ENCODE measurements at places on chromosomes 7 and 10.
A peak's percentile ranks its signal among the peaks of the same experiment; 100 is the strongest.

DNA sequence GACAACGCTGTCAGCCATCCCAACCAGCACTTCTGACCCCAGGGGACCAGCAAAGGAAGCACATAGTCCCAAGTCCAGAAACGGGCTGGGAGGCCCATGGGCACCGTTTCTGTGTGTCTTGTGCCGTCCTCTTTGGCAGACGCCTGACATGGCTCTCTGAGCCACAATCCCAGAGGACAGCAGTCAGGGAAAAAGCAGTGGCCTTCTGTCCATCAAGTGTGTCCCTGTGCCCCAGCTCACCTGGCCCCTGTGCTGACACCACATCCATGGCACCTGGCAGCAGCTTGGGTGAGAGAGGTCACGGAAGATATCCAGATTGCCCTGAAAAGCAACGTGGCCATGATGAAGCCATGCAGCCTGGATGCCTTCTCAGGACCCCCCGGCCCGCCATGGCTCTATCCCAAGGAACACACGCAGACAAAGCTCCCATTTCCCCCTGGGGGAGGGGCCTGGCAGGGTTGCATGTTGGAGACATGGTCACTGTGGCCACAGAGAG, 38.1 kb upstream of the ANTXRL start:
- DNase-seq, result no peak

- DNase-seq, result no peak
Measured at GRCh38 chr10:86952106-86952505, 5.3 kb downstream of the MMRN2 start.

DNA sequence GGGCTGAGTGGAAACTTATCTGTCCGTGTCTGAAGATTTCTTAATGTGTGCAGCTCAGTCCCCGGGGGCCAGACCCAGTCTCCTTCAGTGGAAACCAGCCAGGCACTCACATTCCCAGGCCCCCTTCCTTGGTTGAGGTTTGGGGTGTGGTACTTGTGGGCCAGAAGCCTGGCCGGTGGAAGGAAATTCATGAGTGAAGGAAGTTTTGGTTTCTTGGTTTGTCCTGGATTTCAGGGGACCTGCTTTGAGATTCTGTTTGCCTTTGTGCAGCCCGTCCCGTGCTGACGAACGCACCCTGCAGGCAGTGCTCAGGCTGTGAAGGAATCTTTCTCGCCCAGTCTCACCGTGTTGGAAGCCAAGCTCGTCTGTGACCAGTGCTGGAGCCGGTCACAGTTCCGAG, 2.9 kb downstream of the INPP5A start:
- DNase-seq, result peak; percentile 46

DNA sequence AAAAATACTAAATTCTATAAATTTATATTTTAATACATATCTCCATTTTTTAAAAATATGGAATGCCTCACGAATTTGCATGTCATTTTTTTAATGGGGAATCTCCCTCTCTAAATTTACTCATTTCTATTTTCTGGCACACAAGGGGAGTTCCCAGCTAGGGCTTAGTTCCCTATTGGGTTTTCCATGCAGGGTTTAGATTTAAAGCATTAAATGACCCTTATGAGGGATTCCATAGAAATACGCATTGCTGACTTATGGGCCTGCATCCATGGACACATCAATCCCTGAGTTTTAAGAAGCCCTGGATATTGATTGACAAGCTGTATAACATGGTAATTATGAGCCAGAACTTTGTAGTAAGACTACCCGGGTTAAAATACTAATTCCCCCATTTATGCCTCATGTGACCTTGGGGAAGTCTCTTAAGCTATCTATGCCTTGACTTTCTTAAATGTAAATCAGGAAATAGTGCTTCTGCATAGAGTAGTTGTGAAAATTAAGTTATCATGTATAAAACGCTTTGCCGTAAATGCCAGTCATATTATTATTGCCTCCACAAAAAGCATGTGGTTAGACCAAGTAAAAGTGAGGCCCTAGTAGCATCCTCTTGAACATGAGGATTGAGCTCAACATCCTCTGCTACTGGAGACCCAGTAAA, 78.8 kb upstream of the ANKRD1 start:
- no peak for DNase-seq

- no peak for DNase-seq
Measured at GRCh38 chr10:17348501-17349349, 105.7 kb downstream of the ST8SIA6 start.

- DNase-seq, result no peak
Measured at GRCh38 chr7:132580277-132580676, 4.0 kb upstream of the PLXNA4 start.

DNA sequence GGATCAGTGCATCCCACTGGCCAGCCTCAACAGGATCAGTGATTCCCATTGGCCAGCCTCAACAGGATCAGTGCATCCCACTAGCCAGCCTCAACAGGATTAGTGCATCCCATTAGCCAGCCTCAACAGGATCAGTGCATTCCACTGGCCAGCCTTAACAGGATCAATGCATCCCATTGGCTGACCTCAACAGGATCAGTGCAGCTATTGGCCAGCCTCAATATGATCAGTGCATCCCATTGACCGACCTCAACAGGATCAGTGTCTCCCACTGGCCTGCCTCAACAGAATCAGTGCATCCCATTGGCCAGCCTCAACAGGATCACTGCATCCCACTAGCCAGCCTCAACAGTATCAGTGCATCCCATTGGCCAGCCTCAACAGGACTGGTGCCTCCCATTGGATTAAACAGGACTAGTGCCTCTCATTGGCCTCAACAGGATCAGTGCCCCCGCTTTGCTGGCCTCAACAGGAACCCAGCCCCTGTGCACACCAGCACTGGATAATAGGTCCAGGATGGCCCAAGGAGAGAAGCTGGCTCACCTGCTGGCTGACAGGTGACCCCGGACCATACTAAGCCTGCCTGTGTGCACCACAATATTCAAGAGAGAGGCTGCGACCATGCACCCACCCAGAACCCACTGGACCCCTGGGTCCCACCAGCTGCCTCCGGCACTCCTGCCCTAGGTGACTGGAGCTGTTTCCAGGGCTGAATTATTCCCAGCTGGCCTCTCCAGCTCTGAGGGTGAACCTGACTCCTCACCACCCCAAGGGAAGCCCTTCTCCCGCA, 59.9 kb downstream of the PDGFA start:
- DNase-seq, result no peak

GRCh38 chr10:93030409-93030808, 30.2 kb upstream of the CYP26C1 start:
- no peak for DNase-seq

DNA sequence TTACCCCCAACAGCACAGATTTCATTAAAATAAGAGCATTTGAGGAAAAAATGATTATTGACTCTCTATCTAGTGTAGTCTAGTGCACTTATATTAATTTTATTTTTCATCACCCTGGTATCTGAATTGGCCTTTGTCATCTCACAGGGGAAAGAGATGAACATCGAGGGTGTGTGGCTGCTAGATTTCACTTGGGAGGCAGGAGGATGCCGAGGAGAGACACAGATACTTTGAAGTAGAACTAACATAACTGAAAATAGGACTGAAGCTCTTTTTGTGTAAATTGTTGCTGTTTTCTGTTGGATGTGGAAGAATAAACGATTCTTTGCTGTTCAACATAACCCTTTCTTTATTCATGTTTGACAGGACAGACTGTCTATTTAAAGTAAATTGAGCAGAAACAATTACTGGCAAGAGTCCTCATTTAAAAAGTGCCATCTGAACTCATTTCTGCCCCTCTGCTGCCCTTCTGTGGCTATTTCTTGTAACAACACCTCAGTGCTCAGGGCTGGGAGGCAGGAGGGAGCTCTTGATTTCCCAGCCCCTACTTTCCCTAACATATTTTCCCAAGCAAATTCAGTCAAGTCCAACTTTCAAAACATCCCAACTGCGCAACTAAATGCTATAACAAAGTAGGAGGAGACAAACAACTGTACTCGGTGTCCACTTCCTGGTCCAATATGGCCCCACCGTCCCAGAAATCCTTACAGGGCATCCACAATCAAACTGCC, 15.6 kb downstream of the LYZL1 start:
- peak; percentile 59 for DNase-seq

- DNase-seq, result no peak
Measured at GRCh38 chr7:151512353-151512752, 7.3 kb downstream of the RHEB start.

DNA sequence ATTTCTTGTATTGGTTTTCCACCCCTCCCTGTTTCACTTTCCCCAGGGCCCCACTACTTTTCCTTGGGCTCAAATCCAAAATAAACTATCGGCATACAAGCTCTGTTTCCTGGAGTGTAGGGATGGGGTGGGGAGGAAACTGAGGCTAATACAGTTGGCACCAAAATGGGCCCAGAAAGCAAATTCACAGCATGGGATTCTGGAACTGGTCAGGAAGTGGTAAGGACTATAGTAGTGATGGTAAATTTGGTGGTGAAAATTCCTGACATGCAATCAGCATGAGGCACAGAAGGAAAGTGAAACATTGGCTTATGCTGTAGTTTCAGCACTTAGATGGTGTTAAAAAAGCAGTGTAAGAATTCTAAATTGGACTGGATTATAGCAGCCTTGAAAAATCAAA, 8.7 kb upstream of the SAMD9L start:
- no peak for DNase-seq

GRCh38 chr7:143931739-143932138, 3.3 kb upstream of the OR2F2 start:
- no peak for DNase-seq

- no peak for DNase-seq
Measured at GRCh38 chr10:6062101-6062771, at the start of gene IL2RA. TSS of gene IL2RA (minus strand) at chr10:6062367. CDS start at chr10:6062151, 216 bp downstream.

- DNase-seq, result no peak
Measured at GRCh38 chr7:135685306-135686084, 23.2 kb downstream of the STMP1 start.

DNA sequence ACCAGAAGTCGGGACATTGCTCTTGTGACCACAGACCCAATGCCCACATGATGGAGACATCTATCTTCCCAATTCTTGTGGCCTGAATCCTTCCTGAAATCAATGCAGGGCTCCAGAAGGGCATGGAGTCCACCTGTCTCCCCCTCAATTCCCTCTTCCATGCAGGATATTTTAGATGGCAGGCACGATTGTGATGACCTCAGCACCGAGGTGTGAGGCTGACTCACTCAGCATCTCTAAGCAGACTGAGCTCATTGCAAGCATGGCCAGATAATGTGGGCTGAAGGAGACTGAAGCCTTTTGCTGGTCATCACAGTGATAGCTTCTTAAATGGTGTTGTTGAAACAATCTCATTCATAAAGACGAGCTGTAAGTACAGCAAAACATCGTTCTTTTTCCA, 374.9 kb upstream of the PODXL start:
- DNase-seq, result no peak

GRCh38 chr10:50402466-50402865, 151.2 kb upstream of the ASAH2 start:
- DNase-seq, result no peak
